Ammon's horn (tissue), 1 donor: ENCODE measurements at places on chromosomes 7 and 10.

DNA sequence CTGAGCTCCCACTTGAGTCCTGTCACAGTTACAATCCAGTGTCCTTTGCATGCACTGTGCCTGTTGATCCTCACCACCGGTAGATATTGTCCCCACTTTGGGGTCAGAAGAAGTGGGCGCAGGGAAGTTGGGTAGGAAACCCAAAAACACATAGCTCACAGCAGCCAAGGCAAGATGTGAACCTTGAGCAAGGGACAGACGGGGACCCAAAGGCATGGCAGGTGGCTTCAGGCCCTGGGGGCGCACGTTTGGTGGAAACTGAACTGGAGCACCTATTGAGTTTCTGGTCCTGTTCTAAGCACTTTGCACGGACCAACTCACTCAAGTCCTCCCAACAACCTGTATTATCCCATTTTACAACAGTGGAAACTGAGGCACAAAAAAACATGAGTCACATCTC lies 82.8 kb upstream of the ZNF716 start:
- no peak for DNase-seq

DNA sequence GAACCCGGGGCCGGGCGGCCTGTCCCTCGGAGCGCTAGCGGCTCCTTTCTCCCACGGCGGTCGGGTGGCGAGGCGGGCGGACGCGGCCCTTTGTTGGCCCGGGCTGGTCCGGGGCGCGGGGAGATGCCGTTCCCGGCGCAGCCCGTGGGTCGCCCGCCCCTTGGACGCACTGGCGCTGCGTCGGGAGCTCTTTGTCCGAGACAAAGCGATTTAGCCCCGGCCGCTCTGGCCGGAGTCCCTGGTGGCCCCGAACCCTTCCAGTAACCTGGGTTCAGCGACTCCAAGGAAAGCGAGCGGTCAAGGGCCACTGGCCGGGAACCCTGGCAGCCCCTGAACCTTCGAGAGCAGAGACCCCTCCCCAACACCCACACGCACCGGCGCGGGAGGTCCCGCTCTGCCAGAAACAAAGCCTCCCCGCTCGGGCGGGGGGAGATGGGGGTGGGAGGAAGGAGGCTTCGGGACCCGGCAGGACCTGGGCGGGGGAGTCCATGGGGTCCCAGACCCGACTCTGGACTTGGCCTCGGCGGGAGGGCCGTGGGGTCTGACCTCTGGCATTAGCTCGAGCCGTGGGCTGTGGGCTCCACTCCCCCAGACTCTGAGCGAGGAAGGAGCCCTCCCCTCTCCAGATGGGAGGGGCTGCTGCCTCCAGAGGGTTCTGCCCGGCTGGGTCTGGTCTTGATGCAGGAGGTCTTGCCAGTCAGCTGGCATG lies 836 bp downstream of the DPYSL4 start:
- no peak for DNase-seq

- no peak for DNase-seq
These were observed 161.3 kb downstream of the EGFR start for GRCh38 chr7:55179931-55180682.

- DNase-seq: peak; percentile 46
These were observed 478.0 kb downstream of the KCNMA1 start for GRCh38 chr10:77159538-77160110.

GRCh38 chr10:73167458-73167782 lies 388 bp downstream of the ECD start:
- no peak for DNase-seq

GRCh38 chr10:48762064-48763042 lies 77.7 kb downstream of the WDFY4 start:
- DNase-seq: no peak
